ENCODE measurements at places on chromosomes 11 and 22.

GRCh38 chr22:24894998-24895397 lies 51.5 kb downstream of the LHFPL7 start:
- DNase-seq = no peak

DNA sequence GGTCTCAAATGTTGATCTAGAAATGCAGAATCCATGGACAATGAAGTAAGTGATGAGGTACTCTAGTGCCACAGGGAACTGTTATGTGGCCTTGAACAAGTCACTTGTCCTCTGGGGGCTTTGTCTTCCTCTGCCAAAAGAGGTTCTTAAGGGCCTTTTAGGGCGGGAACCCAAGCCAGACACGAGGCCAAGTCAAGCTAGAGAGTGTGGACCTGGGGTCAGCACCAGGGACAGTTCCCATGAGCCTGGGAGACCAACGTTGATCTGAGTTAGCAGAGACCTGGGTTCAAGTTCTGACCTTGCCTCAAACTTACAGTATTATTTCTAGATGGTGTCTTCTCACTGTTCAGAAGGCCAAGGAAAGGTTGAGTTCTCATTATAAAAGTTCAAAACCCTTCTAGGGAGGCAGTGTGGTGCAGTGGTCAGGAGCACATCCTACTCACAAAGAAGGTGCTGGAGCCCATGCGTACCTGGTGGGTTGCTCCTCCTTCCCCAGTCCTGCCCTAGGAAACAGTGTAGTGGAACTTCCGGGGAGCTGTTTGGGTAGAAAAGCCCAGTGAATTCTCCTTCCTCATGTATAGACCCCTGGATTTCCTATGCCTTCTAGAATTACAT lies 121.5 kb downstream of the CHST1 start:
- peak; percentile 4 for DNase-seq

DNA sequence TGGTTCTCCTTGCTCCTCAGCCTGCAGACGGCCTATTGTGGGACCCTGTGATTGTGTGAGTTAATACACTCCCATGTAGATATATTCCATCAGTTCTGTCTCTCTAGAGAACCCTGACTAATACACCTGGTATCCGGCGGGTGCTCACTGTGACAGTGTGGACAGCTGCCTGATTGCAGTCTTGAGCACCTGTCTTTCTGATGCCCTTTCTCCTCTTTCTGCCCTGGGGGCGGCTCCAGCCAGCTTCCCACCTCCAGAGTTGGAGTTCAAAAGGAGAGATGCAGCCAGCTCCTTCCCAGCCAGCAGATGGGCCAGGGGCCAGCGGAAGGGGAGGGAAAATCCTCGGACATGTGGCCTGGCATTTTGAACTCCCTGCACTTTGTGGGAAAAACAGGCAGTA lies 15.0 kb downstream of the SMIM38 start:
- DNase-seq = no peak

GRCh38 chr11:100939571-100939970 lies 190.0 kb downstream of the PGR start:
- no peak for DNase-seq

- DNase-seq = no peak
Measured at GRCh38 chr11:78573681-78574080, 983 bp downstream of the NARS2 start.

DNA sequence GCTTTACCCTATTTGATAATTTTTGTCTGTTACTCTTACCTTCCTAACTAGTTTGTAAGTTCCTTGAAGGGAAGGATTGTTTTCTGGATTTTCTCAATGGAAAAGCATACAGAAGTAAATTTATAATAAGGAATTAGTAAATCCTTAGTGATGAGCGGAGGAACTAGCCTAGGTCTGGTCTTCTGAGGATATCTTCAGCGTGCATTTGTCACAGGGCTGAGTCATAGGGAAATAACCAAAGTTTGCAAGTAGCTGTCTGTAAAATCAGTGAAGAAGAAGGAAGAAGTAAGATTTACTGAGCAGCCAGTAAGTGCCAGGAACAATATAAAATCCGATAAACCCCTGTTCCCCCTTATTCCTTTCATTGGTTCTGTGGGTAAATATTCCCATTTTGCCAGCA lies 162.7 kb upstream of the SORL1-AS1 start:
- no peak for DNase-seq

All from stimulated activated CD4-positive, alpha-beta T cell treated with anti-CD3 and anti-CD28 coated beads, Interleukin-4, amount 100 ng/mL, for 24 hours (primary cell).